Effector CD4-positive, alpha-beta T cell (primary cell): ENCODE measurements at places on chromosomes 7 and 10.

- no peak for DNase-seq
These were observed 3.7 kb upstream of the CALU start for GRCh38 chr7:128735436-128735835.

DNA sequence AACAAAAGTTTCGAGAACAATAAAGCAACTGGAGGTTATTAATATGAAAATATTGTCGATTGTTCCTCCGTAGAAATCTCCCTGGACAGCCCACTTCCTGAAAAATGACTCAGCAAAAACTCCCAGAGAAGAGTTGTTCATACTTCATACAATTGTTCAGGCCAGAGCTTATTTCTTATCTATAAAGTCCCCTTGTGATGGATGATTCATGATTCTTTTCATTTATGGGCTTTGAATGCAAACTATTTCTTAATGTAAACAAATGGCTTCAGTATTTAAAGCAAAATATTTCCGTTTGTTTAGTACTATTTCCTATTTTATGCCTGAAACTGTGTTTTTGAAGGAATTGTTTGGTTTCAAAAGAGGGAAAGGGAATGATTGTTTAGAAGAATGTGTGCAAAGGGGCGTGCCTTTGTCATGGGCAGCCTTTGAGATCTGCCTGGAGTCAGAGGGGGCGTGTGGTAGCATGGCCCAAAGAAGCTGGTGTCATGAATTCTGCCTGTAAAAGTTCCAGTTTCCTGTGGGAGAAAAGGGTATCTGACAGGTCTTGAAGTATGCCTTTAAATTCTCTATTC, 26.2 kb upstream of the EXOC6 start:
- DNase-seq: no peak

DNA sequence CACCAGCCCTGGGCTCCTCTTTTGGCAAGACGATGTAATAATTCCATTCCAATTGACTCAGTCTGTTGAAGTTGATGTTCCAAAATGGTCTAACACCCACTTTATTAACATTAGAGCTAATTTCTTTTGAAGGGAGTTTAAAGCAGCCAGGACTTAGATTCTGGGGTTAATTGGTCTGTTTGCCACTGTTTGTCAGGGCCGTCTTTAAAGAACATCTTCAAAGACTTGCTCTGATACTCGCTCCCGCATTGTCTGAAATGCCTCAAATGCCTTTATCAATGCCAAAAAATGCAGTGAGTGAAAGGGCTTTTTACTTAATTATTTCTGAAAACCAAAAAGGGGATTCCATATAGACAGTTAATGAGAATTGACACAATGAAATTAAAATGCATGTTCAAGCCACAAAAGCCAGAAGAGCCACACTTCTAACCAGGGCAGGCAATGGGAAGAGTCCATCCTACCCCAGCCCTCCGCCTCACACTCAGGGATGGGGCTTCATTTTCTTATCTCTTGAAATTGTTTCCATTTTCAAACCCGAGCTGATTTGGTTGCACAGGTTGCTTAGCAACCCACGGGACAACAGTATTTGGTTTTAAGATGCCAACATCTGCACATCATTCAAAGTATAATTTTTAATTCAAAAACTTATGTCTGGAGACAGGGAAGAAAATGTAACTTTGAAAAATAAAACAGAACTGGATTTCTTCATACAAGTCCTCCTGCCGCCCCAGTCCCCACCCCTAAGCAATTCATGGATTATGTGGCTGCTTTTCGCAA, 163.0 kb downstream of the FGFR2 start:
- DNase-seq: no peak

DNA sequence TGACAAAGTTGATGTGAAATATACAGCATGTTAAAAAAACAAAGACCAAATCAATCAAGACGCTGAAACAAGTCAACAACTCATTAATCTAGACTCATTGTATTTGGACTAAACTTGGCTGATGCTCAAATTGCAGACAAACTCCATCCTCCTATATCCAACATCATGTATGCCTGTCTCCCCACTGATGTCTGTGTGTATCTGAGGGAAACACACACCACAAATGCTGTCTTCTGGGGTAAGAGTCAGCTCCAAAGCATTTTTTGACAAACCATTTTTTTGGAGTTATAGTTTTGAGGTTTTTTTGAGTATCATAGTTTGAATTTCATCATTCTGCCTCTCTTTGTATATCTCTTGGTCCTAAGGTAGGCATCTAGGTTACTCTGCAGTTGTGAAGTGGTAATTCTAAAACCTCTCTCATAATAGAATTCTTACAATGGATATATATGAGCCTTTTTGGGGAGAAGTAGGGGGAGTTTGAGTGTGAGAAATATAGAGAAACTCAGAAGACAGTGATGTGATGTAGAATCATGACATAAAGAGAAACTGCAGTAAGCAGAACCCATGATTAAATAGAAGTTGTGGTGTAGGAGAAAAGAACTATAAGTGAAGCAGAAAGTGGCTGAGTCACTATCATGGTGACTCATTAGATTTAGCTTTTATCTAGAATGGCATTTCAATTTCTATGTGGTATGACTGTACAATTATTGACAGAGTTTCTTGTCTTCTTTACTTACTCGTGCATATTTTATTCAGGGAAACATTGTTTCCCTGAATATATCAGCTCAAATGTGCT, 1531.1 kb upstream of the LRRTM3 start:
- DNase-seq: no peak
